ENCODE measurements at places on chromosomes 4 and X.

- DNase-seq: no peak
These were observed 101.3 kb upstream of the MAGEB16 start for GRCh38 chrX:35696760-35697234.

DNA sequence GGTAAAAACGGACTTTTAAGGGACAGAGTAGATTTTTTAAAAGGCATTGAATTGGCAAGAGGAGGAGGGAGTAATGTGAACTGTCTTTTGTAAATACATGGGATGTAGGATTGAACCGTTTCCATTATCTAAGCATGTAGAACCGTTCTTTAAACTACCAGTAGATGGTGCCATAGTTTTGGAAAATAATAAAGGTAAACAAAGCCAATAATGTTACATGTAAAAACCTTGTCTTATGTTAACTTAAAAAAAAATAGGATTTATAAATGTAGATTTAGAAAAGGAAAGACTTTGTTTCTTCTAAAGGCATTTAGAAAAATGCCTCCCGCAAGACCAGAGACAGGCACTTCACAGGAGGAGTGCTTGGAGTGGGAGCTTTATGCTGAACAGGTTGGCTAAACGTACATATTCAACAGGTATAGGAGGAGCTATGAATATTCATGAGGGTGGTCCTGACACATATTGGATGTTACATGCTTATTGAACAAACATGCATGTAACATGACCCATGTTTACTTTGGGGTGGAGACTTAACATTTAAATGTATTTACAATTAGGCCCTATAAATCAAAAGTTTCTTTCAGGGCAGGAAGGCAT lies 45.5 kb upstream of the FAM241A start:
- peak; percentile 39 for DNase-seq

GRCh38 chrX:17579026-17579425 lies 158.3 kb upstream of the SCML1 start:
- no peak for DNase-seq

DNA sequence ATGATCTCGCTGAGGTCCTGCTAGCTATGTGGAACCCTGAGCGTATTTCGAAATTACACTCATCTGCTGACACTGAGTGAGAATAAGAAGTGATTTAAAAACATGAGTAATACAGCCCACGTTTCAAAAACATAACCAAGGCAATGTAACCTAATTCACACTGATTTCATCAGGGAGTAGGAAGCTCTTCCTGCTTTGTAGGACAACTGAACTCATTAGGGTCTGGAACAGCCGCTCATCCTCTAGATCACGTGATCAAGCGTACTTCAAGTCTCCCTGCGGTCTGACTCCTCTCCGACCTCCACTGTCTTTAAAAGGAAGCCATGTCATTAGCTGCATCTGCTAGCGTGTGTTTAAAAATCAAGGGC lies 138.0 kb downstream of the NSUN7 start:
- DNase-seq: no peak

- DNase-seq: no peak
These were observed 200.6 kb upstream of the FTHL17 start for GRCh38 chrX:31272472-31272775.

DNA sequence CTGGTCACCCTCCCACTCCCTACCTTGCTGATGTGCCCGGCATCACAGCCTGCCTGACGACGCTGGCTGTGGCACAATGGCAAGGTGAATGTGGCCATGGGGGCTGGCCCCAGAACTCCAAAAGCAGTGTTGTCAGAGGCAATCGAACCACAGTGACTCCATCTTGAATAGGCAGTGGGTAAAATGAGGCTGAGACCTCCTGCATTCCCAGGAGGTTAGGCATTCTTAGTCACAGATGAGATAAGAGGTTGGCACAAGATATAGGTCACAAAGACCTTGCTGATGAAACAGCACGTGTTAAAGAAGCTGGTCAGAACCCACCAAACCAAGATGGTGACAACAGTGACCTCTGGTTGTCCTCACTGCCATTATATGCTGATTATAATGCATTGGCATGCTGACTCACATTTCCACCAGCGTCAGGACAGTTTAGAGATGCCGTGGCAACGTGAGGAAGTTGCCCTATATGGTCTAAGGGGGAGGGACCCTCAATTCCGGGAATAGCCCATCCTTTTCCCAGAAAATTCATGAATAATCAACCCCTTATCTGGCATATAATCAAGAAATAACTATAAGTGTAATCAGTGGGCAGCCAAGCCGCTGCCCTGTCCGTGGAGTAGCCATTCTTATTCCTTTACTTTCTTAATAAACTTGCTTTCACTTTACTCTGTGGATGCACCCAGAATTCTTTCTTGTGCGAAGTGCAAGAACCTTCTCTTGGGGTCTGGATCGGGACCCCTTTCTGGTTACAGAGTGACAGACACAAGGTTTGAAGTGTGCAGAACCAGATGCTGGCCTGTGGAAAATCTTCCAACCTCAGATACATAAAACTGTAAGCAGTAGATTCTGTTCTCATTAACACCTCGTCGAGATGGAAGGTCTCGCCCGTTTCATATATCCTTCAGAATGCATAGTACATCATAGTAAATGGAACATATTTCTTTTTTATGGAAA lies 26.8 kb upstream of the CLDN24 start:
- DNase-seq: no peak

GRCh38 chr4:2291705-2292645 lies 30.1 kb upstream of the MXD4 start:
- DNase-seq: no peak

GRCh38 chr4:93791570-93792195 lies 36.9 kb upstream of the ATOH1 start:
- DNase-seq: peak; percentile 48
